ENCODE measurements at places on chromosomes 2 and 18.

DNA sequence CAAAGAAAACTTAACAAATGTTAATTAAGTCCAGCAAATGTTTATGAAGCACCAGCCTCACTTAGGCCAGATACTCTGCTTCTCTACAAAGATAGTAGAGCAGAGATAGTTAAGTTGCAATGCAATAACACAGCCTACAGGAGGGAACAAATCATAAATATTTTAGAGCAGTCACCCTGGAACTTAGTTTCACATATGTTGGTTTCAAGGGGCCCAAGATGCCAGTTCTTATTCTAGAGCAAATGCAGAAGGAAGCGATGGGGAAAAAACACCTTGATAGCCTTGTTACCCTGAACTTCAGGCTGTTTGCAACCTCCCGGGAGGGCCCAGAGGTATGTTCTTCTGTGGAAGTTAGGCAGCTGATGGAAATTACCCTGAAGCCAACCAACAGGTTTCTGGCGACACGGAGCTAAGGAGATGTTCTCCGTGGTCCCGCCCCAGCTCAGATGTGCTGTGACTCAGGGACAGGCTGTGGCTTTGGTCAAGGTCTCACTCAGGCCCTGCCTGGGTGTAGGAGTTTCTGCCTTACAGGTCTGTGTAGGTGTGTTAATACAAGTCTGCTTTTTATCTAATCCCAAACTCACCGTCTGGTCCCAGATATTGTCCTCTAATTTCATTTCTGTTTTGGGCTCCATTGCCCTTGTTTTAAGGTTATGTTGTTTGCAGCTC, 3.8 kb downstream of the CTIF start:
- DNase-seq = no peak

DNA sequence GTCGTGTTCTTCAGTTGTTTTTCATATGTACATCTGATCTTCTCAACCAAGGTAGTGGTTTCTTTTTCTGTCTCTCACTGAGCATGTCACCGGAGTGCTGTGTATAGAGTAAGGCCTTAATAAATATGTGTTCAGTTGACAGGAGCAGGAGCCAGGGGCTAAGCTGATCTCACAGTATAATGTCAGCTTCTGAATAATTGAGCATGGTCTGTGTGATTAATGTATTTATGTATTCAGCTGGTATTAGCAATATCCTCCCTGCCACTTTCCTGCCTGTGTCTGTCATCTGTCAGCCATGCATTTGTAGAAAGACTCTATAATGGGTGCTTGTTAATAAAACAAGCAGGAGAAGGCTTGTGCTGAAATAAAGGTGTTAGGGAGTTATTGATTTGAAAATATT, 198.9 kb downstream of the ADCYAP1 start:
- no peak for DNase-seq

GRCh38 chr2:155653176-155653575, 679.3 kb downstream of the NR4A2 start:
- no peak for DNase-seq

DNA sequence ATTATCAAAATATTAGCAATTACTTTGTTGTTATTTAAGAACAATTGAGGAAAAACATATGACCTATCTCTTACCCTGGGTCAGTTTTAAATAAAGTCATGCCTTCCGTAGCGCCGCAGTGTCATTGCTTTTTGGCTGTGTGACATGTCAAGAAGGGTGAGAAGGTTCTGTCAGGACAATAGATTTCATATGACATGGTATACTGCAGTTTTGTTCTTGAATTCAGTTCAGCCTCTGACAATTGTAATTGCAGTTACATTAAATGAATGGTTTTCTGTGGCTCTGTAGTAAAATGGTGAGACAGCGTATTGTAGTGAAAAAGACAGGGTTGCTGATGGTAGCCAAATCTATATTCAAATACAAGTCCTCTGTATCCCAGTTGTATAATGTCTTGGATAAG, 307.2 kb downstream of the CDH2 start:
- DNase-seq = no peak

DNA sequence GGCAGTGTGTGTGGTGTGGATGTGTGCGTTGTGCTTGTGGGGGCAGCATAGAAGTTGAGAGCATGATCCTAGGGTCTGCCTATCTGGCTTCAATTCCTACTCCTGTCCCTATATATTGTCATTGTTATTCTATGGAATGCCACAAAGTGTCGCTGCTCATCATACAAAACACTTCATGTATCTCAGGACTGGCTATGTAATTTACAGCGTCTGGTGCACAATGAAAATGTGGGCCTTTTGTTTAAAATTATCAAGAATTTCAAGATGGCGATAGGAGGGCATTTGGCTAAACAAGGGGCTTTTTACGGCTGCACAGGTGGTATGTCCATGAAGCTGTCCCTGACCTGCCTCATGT, 3.4 kb downstream of the SERPINB2 start:
- no peak for DNase-seq

- no peak for DNase-seq
Measured at GRCh38 chr2:167749016-167749415, 498.4 kb downstream of the STK39 start.

GRCh38 chr2:100615886-100616285, 53.1 kb downstream of the PDCL3 start:
- peak; percentile 32 for DNase-seq

DNA sequence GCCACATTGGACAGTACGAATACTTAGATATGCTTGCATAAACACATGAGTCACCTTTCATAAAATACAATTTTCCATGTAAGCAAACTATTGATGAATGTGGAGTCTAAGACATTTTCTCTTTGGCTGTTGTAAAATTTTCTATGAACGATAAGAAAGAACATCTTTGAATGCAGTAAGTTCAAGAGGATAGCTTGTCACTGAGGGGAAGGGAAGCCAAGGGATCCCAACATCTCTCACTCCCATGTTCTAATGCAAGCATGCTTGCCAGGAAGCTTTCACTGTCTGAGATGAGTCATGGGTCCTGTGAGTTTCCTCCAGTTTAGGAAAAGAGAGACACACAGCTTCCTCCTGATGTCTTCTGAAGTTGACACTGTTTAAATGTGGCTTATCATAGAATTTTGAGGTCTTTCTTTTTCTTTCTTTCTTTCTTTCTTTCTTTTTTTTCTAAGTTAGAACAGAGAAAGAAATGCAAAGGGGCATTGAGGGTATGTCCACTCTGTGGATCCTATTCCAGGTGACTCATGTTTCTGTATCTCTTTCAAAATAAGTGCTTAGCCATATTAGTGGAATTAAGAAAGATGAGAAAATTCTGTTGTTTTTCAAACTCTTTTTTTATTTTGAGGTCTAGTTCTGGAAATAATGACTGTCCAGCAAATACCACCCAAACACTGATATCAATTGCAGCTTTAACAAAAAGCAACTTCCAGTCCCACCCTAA, 146.6 kb downstream of the RDH14 start:
- no peak for DNase-seq

- no peak for DNase-seq
Measured at GRCh38 chr2:59726228-59727120, 827.0 kb downstream of the BCL11A start.

DNA sequence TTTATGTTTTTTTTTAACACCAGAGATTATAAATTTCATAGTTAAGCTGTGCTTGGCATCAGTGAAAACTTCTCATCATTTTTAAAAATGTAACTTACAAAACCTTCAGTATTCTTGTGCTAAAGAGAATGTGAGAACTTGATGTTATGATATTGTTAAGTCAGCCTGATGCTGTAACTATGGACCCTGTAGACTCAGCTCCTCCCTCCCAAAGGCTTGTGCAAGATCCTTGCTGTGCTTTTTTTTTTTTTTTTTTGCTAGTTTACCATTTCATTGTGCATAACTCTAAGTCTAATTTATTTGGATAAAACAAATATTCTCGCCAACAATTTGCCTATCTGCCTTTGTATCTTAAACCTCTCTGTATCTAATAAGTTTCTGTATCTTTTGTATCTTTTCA, 12.9 kb upstream of the TFPI start:
- DNase-seq = no peak

Measured in ecto neural progenitor cell (in vitro differentiated cells).